ENCODE measurements at places on chromosomes 11 and 22. TPM values are rescaled to one million over a fixed set of nuclear protein-coding genes. Genes with fewer than 3 reads are reported as not detected.

The CREB3L1 gene
- total RNA-seq = 2.4 TPM

The BTBD18 gene
- not detected for total RNA-seq

The RANGAP1 gene
- 251 TPM for total RNA-seq

The APOA4 gene
- total RNA-seq = not detected

The GLYATL2 gene
- 0.51 TPM for total RNA-seq

The DEFB131B gene
- not detected for total RNA-seq
